ENCODE measurements at places on chromosomes 5 and 9.

GRCh38 chr5:153373130-153373498 lies 117.4 kb upstream of the GRIA1 start:
- DNase-seq = no peak

GRCh38 chr9:20486552-20486951 lies 135.7 kb downstream of the MLLT3 start:
- no peak for DNase-seq

DNA sequence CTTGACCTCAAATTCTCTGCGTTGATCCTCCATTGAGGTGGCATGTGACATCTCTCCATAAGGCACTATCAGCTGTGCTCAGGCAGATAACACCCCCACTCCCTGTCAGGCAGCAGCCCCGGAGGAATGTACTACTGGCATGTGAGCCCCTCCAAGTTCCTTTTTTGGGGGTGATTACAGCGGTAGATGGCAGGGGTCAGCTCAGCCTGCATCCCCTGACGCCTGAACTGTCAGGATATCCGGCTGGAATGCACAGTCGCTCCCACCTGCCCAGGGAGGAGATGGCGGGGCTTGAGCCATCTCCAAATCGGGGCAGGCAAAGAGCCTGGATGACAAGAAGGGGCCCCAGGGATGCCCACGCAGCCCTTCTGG lies 40.8 kb downstream of the FAM78A start:
- DNase-seq = no peak

DNA sequence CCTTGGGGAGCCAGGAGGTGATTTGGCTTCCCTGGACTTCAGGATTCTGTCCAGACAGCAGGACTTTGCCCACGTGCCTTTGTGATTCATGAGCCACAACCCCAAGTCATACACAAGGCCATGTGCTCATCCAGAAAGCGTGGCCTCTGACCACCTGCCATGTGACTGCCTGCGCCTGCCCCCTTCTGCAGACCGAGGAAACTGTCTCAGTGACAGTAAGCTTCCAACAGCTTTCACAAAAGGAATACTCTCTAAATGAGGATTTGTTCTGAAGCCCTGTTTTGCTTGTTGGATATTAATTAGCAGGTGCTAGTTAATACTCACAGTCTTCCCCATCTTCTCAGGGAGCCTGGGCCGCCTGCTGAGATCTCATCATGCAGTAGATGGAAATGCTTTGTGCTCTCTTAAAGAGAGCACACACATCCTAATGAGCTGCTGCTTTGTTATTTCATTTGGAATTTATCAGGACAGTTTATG lies 36.9 kb upstream of the ANGPTL2 start:
- peak; percentile 15 for DNase-seq

GRCh38 chr5:161548487-161549094 lies 2.1 kb upstream of the GABRB2 start:
- no peak for DNase-seq

DNA sequence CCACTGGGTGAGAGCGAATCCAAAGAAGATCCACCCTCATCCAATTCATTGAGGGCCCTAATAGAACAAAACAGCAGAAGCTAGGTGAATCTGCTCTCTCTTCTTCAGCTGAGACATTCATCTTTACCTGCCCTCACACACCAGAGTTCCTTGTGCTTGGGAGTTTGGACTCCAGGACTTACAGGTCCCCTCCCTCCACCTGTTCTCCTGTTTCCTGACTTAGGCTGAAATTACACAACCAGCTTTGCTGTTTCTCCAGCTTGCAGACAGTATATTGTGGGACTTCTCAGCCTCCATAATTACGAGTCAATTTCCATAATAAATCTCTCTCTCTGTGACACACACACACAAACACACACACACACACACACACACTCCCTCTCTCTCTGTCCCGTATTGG lies 19.1 kb downstream of the TMEM171 start:
- DNase-seq = no peak

DNA sequence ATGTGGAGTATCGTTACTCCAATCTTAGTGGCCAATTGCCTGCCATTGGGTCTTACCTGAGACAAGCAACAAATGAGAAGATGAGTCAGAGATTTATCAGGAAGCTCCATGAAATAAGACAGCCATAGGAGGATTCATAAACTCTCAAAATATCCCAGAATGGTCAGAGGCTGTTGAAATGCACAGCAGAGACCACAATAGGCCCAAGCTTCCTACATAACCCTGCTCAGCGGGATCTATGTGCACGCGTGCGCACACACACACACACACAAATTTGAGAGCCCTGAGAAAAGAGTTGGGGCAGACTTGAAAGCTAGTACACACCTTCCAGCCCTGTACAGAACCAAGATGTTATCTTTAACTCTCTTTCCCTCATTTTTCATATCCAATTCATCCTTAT lies 9.8 kb downstream of the UIMC1 start:
- peak; percentile 59 for DNase-seq

DNA sequence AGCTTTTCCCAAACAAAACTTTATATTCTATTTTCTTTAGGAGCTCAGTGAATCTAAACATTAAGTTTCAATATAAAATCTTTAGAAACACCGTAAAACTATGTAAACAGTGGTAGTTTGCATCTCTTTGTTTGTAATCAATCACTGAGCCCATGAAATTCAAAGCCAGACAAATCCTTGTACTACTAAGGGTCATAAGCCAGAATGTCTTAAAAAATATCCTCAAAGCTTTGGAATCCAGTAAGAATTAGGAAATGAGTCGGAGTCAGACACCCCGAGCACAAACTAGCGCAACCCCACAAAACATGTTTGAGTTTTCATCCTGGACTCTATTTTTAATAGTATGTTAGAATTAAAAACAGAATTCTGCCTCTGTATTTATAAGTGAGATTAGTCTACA lies 153.8 kb downstream of the HSPA4 start:
- no peak for DNase-seq

DNA sequence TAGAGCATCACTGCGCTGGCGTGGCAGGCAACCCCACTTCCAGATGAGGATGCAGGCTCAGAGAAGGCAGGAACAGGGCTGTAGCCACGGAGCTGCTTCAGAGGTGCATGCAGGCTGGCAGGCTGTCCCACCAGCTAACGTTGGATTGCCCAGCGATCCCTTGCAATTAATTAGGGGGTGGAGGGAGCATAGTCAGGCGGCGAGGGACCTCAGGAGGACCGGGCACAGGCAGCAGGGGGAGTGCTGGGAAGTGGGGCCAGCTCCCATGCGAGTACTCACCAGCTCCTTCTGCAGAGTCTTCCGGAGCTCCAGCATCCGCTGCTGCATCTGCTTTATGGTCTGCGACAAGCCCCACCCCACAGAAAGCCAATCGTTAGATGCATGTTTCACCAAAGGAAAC lies 20.3 kb downstream of the ARPC5L start:
- no peak for DNase-seq

- DNase-seq = no peak
Observed at GRCh38 chr5:91074615-91075014, 308.5 kb downstream of the ARRDC3 start.

GRCh38 chr9:101585740-101586139 lies 9.0 kb downstream of the PPP3R2 start:
- DNase-seq = peak; percentile 93

DNA sequence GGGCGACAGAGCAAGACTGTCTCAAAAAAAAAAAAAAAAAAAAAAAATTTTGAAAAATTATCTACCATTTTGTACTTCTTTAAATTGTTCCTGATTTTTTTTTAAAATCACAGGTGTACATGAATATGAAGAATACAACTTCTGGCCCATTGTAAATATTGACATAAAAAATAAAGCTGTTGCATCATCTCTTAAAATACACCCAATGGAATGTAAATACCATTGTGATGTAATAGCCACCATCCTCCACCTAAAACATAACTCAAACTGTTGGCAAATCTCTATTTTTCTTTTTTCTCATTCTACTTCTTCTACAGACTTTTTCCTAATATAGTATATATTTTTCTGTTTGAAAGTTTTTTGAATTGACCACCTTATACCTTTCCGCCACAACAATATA lies 61.0 kb upstream of the TEX48 start:
- DNase-seq = no peak

DNA sequence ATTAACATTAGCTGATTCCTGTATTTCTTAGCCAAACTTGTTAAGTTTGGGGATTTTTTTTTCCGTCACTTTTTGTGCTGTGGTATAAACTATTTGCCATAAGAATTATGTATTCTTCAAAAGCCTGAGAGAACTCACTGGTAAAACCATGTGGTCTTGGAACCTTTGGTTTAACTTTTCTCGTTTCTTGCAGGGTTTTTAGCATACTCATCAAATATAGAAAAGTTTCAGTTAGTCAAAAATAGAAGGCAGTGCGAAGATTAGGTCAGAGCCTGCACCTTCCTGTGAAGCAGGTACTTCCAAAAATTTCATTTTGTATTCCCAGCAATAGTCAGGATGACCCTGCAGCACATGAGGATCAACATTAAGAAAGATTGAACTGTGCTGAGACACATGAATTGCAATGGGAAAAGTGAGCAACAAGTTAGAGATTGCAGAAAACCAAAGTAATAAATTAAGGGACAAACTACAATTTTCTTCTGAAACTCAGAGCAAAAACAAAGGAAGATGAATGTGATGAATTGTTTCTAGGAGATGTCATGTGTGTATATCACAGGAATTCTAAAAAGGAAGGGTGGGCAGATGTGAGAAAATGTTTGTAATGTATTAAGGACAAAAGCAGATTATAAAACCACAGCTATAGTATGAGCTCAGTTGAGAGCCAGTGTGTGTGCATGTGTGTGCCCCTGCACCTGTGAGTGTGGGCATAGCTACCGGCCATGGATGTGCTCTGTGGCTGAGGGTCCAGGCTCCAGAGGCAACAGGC lies 102.2 kb downstream of the ANGPTL2 start:
- no peak for DNase-seq

DNA sequence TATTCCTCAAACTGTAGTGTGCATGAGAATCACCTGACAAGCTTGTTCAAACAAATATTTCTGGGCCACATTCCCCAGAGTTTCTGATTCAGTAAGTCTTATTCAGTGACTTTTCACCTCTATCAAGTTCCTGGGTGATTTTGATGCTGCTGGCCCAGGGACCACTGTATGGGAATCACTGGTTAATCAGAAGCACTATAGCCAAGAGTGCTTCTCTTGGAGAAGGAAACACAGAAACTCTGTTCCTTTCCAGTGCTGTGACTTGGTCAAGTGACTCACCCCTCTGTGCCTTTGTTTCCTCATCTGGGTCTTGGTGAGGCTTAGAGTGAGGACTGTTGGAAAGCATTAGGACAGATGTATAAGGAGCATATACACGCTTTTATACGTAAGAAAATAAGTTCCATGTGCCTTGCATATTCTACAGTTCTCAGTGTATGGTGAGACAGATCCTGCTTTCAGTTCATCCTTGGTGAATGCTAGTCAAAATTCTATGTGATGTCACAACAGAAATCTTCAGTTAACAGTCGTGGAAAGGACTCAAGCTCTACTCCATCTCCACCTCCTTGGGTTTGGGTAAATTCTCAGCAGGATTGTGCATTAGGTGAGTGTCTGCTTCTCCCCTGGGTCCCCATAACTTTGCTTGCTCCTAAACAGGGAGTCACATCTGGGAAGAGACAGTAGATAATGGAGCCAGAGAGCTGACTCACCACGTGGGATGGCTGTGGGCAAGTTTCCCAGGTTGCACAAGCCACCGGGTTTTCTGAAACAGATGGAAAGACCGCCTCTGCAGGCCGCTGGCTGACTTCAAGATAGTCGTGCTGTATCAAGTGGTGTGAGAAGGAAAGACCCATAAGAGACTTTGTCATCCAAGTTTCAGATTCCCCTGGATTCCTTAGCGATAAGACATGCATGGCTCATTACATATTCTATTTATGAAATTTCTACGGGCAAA lies 117.0 kb downstream of the NXNL2 start:
- peak; percentile 40 for DNase-seq

DNA sequence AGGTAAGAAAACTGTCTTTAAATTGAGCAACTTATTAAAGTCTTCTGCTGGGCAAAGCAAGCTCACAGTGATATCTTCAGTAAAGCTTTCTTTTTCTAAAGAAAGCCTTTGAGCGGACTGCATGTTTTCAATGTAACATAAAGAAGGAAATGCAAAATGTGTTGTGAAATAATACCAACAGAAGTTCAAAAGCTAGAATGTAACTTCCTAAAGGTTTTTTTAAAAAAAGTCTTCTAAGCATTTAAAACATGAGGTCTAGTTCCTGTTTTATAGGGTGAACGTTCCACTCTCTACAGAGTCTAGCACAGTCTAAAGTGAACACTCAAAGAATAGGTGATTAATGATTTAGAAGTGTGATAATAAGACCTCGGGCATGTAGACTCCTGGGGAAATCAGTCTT lies 62.9 kb downstream of the DENND1A start:
- DNase-seq = peak; percentile 97

- DNase-seq = peak; percentile 87
Observed at GRCh38 chr5:32508806-32509805, 64.6 kb upstream of the ZFR start.

DNA sequence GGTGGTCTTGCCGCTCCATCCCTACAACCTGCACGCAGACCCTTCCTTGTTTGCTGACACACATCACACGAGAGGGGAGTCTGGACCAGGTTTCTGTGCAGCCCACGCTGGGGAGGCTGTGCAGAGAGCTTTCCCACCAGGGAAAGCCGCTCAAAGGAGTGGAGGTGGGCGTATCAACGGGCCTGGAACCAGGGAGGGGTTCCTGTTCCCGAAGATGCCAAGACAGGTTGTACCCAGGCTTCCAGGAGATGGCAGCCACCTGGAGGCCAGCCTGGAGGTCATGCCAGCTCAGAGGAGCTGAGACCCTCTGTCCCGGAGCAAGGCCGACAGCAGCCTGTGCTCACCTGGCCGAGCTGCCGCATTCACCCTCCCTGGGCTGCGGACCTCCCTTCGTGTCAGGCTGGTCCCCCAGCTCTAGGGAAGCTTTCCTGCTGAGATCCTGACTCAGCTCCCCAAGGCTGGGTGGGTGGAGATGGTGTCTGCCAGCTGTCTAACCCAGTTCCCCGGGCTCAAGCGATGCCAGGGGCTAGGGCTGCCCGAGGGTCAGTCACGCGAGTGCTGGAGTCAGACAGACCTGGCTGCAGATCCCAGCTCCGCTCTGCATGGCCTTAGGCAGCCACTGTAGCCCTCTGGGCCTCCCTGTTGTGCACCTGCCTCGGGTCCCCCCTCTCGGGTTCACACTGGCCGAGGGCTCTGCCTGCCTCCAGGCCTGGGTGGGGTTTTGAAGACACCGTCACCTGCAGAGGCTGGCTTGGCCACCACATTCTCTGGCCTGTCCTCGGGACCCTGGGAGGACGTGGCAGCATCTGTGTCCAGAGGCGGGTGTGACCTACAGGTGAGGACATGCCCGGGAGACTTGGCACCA lies 28.5 kb upstream of the QSOX2 start:
- no peak for DNase-seq

DNA sequence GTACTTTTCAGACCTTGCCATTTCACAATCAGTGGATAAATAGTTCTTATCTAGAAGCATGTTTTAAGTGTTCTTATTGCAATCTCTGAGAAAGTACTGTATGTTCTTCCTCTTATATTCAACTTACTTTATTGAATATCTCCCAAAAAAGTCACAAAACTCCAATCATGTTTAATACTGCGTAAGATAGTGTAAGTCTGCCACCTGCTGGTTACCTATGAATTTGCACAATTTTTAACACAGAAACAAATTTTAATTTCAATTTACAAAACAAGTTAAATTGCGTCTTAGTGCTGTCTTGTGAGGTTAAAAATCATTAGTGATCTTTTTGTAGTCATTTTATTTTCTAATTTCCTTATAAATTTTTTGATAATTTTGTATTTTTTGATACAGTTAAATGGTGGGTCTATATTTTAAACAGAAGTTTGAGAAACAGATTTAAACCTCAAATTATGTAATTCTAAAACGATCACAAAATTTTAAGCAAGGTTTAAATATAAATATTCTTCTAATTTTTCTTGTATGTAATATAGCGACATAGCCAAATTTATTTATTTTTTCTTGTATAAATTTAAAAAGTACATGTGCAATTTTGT lies 115.8 kb downstream of the EMB start:
- peak; percentile 12 for DNase-seq
